ENCODE measurements at places on chromosomes 1 and 21.

DNA sequence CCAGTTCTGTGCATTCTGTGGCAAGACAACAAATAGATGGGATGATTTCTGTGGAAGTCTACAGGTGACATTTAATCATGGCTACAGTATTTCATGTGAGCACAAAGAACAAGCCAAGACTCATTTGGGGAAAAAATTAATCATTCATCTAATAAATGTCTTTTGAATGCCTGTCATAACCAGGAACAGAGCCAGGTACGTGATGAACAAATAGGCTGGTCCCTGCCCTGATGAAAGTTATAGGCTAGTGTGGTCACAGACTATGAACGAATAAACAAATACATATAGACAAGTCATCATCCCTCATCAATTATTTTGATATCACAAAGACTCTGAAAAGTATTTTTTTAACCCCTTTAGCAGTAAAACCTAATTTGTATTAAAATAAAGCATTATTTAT, 226.4 kb upstream of the RRP15 start:
- no peak for DNase-seq

GRCh38 chr1:231883382-231883781, 256.8 kb downstream of the DISC1 start:
- no peak for DNase-seq

DNA sequence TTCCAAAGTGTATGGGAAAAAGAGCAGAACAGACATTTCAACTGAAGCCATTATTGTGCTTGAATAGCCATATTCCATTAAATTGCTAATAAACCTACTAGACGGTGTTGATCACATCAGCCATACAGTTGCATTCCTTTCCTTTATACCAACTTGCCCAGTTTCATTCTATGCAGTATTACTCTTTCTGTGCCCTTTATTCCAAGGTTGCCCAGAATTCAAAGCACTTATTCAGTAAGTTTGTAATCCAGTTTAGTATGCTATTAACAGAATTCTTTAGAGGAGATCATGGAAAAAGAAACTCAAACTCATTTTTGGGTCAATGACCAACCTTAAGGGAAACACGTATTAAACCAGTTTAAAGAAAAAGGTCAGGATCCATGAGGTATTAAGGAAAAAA, 89.5 kb downstream of the DDAH1 start:
- no peak for DNase-seq

DNA sequence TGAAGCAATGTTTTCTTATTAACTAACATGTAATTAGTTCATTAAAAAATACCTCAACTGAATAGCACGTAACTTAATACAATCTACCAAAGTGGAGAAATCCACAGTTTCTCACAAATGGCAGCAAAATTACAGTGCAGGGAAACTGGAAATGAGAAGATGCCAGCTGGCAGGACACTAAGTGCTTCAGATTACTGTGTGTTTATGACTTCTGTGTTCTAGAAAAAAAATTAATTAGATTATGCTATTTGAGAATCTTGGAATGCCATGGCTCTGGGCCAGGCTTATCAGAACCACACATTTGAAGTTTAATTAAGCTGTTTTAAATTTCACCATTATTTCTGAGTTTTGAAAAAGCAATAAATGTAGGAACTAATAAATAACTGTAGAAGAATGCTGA, 357.6 kb downstream of the TGFB2 start:
- no peak for DNase-seq

- no peak for DNase-seq
These were observed 67.6 kb downstream of the TBX19 start for GRCh38 chr1:168348146-168348709.

DNA sequence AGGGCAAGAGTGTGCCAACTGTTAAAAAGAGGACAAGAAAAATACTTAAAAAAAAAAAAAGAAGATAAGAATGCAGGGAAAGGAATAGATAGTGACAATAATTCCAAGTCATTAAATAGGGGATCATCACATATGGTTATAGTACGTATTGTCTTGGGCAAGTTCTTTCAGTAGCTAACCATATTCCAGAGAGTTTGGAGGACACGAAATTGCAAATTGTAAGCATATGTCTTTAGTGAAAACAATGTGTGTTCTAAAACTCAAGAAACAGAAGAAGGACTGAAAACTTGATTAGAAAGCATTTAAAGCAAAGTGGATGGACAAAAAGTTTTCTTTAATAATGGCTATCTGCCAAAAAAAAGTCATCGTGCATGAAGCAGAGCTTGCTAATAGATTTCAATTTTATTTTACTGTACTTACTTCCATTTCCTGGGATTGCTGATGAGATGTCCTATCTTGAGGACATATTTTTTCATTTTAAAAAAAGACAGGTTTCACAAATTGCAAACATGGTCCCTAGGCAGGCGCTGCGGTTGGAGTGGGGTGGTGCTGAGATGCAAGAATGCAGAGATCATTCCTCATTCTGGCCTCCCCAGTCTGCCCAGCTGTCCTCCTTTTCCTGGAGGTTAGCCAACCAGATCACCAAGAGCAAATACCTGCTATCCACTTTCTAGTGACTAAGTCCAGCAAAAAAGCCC, 11.9 kb downstream of the TSPAN2 start:
- DNase-seq, result no peak

DNA sequence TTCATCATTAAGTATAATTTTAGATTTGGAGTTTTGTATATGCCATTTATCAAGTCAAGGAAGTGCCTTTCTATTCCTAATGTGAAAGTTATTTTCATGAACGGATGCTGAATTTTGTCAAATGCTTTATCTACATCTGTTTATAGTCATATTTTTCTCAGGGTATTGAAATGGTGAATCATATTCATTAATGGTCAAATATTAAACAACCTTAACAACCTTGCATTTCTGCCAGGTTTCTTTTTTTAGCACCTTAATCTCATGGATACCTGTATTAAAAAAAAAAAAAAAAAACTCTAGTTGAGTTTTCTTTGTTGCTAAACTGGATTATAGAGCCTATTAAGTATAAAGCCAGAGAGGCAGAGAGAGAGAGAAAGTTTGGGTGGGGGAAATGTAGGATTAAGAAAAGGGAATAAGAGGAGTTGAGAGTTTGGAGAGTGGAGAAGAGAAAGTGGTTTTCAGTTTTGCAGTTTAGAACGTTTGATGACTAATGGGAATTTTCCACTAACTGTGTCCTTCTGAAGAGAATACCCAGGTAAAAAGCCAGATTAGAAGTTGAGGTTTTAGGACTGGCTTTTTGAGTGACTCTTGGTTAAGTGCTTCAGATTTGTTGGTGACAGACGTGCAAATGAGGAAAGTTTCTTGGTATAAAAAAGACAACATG, 305.0 kb downstream of the HLX start:
- DNase-seq, result no peak

DNA sequence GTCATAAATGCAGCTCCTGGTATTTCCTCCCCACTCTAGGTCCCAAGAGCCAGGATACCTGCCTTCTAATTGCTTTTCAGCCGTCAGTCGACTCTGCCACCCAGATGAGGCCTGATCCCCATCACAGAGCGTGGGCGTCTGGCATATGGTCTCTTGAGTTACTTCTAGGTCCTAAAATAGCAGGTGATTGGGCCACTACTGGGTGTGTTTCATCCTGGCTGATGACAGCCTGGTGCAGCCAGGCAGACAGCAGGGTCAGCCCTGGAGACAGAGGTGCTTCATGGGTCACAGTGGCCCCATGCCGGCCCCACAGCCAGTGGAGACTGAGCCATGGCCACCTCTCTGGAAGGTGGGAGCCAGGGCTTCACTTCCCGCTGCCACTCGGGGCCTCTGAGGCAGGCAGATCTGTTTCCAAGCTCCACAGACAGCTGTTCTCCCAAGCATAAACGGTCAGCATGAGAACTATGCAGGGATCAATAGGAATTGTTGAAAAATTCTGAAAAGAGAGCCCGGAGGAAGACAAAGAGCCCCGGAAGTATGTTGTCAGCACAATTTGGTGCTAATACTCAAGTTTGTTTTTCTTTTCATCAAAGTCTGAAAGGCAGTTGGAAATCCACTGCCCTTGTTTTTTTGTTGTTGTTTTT, 83.0 kb downstream of the MAN1C1 start:
- no peak for DNase-seq

DNA sequence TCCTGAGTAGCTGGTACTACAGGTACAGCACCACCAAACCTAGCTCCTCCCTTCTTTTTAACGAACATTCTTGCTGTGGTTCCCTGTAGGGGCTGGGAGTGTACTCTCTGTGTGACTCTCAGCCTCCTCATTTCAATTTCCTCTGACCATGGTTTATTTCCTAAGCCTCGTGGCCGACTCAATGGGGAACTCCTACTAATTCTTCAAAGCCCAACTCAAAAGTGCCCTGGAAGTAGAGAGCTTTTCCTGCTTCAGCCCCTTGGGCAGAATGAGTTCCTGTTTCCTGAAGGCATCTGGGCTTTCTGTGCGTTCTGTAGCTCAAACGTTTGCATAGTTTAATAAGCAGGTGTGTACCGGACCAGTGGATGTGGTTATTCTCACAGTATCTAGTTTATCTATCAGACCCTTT, 70.9 kb upstream of the ACOT11 start:
- DNase-seq, result no peak

DNA sequence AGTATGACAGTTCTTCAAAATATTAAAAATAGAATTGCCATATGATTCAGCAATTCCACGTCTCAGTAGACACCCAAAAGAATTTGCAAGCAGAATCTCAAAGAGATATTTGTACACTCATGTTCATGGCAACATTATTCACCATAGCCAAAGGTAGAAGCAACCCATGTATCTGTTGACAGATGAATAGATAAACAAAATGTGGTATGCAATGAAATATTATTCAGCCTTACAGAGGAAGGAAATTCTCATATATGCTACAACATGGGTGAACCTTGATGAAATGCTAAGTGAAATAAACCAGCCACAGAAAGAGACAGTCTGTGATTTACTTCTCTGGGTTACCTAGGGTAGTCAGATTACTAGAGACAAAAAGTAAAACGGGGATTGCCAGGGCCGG, 47.0 kb downstream of the NAV1 start:
- DNase-seq, result no peak

DNA sequence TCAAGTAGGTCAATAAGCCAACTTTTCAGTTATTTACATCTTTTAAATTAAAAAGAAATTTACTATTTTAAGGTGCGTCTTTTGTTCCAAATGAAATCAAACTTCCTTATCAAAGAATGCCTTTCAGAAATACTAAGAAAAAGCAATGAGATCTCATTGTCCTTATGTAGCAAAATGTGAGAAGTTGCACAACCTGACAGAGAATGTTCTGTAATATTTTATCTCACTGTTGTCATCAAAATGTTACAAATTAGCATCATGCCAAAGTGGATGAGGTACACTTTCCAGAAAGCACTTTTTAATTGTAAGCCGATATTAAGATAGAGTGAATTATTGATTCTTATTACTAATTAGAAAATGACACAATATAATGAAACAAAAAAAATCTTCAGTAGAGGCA, 50.4 kb downstream of the KCNT2 start:
- no peak for DNase-seq

- no peak for DNase-seq
These were observed 20.3 kb downstream of the PTGS2 start for GRCh38 chr1:186659890-186660341.

DNA sequence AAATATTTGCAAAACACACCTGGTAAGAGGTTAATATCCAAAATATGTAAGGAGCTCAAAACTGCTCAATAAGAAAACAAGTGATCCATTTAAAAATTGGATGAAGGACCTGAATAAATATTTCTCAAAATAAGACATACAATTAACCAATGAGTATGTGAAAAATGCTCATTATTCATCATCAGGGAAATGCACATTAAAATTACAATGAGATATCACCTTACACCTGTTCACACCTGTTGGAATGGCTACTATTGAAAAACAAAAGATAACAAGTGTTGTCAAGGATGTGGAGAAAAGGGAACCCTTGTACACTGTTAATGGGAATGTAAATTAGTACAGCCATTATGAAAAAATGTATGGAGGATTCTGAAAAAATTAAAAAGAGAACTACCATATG, 136.0 kb upstream of the GREM2 start:
- no peak for DNase-seq

DNA sequence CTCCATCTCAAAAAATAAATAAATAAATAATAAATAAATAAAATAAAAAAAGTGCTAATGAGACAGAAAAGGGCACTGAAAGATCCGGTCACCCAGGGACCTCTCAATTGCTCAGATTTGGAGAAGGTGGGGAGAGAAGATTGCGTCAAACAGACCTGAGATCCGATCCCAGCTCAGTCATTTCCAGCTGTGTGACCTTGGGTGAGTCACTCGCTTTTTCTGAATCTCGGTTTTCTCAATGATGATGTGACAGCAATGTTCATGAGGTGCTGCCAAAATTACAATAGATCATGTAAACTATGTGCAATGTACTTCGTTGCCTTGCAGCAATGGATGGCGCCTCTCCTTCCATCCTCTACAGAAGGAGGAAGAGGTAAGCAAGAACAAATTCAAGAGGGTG, 11.1 kb upstream of the MEF2D start:
- DNase-seq, result no peak

DNA sequence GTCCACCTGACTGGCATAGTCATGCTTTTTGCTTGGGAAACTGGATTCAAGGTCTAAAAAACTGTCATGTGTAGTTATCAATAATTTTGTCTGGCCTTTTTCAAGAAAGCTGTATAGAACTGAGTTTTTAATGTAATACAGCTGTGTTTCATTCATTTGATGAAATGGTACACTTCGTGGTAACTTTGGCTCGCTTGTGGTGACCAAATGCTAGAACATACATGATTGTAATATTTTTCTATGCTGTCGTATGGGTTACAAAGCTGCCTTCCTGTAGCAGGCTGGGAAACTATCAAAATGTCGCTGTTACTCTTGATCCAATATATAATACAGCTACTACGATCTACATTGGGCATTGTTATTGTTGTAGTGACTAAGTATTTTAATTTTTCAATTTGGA, 2.1 kb downstream of the LRRC42 start:
- no peak for DNase-seq

DNA sequence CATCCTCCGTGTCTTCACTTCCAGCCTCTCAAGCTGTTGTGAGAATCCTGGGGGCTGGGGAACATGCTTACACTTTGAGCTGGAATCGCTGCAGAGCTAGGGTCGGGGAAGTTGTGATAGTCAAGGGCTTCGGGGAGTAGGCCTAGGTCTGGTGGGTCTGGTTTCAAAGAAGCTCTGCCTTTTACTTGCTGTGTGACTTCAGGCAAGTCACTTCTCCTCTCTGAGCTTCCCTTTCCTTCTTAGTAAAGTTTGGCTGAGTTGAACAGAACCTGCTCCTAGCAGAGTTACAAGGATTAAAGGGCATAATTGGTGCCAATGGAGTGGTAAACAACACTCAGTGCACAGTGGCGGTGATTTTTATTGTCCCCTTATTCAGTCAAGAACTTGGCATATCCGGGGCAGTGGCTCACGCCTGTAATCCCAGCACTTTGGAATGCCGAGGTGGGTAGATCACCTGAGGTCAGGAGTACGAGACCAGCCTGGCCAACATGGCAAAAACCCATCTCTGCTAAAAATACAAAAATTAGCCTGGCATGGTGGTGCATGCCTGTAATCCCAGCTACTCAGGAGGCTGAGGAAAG, 25.7 kb downstream of the ARHGEF19 start:
- no peak for DNase-seq

GRCh38 chr1:27575840-27576331, 28.1 kb downstream of the AHDC1 start:
- no peak for DNase-seq

DNA sequence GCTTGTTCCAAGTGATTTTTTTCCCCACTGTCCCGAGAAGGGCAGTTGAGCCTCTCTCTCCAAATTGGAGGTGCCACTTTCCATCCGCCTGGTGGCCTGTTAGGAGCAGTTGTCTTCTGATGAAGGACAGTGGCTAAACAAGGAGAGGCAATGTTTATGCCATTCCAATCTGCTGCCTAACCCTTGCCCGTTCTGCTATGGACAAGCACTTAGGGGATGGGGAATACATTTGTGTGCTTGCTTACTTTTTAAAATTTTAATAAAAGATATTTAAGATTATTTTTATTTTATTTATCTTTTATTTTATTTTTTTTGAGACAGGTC, 12.0 kb downstream of the COQ8A start:
- no peak for DNase-seq

Data from omental fat pad (tissue), 4 donors.